ENCODE measurements at places on chromosomes 6 and 20. TPM values are rescaled to one million over a fixed set of nuclear protein-coding genes. Genes with fewer than 3 reads are reported as not detected.

IMPG1 gene
- total RNA-seq: not detected

THEMIS gene
- total RNA-seq: not detected

GPLD1 gene
- total RNA-seq: 3.8 TPM

SNAP25 gene
- total RNA-seq: 12.5 TPM

DNA sequence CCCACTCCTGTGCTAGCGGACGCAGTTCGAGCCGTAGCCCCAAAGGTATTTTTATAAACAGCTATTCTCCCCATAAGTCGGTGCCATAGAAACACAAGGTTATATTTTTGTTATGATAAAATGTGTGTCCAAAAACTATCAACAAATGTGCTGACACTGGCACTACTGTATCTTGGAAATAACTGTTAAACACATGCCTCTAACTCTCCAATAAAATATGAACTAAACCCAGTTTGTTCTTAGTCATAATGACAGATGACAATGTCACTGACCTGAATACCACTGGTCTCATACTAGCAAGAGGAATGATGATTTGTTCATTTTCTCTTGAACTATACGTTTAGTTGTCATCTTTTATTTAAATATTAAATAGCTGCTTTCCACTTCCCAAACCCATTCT lies 51.4 kb upstream of the NUP153 start:
- no peak overlapping the region for H3K4me3 ChIP-seq
- H3K27ac ChIP-seq: no peak overlapping the region
- peaks cover 4% of the 10 kb centered on the region for H3K36me3 ChIP-seq
- H3K27me3 ChIP-seq: no peaks in the 10 kb centered on the region
- DNase-seq: no peak

DNA sequence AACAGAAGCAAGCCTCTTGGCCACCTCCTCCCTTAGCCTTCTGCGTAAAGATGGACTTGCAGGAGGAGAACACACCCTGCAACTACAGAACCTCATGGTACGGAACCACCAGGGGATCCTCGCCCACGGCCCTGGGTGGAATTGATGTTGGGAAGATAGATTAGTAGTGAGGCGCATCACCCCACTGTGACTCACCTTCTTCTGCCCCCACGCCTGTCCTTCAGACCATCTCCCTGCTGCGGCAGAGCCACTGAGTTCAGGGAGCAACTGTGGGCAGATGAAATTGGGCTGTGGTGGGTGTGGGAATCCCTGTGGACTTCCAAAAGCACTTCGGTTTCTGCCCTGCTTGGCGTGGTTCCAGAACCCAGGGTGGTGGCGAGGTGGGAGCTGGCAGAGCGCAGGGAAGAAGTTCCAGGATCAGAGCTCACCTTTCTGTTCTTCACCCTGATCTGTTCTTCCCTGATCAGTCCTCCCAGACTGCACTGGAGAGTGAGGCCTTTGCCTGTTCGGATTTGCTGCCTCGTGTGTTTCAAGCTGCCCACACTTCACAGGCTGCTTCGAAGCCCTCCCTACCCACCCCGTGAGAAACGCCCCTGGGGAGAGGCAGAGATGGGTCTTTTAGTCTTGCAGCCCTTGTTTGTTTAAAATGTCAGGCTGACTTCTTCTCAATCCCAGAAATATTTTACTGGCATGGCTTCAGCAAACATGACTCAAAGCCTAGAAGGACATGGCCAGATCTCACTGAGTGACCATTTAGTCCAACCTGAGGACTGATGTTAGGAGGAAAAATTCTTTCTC lies 92.8 kb upstream of the MLN start:
- peaks cover 23% of the 10 kb centered on the region for H3K4me1 ChIP-seq
- peaks cover 21% of the 10 kb centered on the region for H3K27me3 ChIP-seq
- H3K27ac ChIP-seq: no peak overlapping the region
- H3K36me3 ChIP-seq: no peaks in the 10 kb centered on the region
- no peak overlapping the region for H3K4me3 ChIP-seq
- DNase-seq: no peak

DNA sequence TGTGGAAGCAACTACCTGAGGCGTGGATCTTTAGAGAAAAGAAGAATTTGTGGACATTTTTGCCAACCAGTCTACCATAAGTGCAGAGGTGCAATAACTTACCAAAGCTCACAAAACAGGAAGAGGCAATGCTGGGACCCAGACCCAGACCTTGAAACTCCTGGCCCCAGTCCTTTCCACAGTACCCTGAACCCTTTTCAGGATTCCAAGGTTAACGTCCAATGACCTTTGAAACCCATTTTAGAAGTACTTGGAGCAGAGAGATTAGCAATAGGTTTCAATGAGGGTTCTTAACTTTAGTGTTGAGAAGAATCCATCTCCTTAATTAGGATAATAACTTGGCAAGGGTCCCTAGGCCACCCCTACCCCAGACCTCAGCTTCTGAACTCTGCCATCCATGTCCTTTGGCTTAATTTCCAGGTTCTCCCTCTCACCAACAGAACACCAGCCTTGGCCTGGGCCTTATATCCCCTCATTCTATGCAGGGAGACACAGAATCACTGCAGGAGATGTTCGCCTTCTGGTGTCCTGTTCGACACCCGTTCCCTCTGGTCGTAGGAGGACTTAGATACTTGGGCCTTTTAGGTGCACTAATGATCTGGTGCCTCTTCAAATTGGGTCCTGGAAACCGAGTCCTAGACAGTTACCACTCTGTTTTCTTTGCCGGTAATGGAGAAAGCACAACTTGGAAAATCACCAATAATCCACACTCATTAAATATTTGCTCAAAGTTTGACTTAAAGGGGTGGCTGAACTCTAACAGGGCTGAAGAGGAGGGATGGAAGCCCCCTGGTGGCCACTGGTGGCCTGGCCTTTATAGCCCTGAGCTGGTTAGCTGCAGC lies 40.6 kb downstream of the ISM1 start:
- peaks cover 19% of the 10 kb centered on the region for H3K4me1 ChIP-seq
- H3K36me3 ChIP-seq: no peaks in the 10 kb centered on the region
- H3K27ac ChIP-seq: no peak overlapping the region
- no peak overlapping the region for H3K4me3 ChIP-seq
- no peaks in the 10 kb centered on the region for H3K27me3 ChIP-seq
